ENCODE measurements at places on chromosomes 11 and 22. TPM values are rescaled to one million over a fixed set of nuclear protein-coding genes. Genes with fewer than 3 reads are reported as not detected.

The ESAM gene
- 2.3 TPM for total RNA-seq

The VPREB3 gene
- 15.0 TPM for total RNA-seq

The TREH gene
- total RNA-seq = not detected

The CCDC157 gene
- total RNA-seq = 1.8 TPM

The PIK3IP1 gene
- 21.0 TPM for total RNA-seq

The STK33 gene
- 11.4 TPM for total RNA-seq

GRCh38 chr11:126080161-126080941, 17.7 kb upstream of the CDON start:
- H3K27ac ChIP-seq = no peak overlapping the region
- H3K4me1 ChIP-seq = no peaks in the 10 kb centered on the region

- H3K4me3 ChIP-seq = no peak overlapping the region
- H3K27ac ChIP-seq = no peak overlapping the region
- no peaks in the 10 kb centered on the region for H3K36me3 ChIP-seq
- no peak for DNase-seq
These were observed 141.1 kb downstream of the RCN1 start for GRCh38 chr11:32231909-32232493.

- no peak overlapping the region for H3K27ac ChIP-seq
- peak overlapping the region; percentile 67 for H3K4me3 ChIP-seq
- no peak for DNase-seq
- peaks cover 6% of the 10 kb centered on the region for H3K4me1 ChIP-seq
- peaks cover 44% of the 10 kb centered on the region for H3K27me3 ChIP-seq
- H3K36me3 ChIP-seq = no peaks in the 10 kb centered on the region
These were observed 30.9 kb downstream of the C22orf31 start for GRCh38 chr22:29030618-29031226.

DNA sequence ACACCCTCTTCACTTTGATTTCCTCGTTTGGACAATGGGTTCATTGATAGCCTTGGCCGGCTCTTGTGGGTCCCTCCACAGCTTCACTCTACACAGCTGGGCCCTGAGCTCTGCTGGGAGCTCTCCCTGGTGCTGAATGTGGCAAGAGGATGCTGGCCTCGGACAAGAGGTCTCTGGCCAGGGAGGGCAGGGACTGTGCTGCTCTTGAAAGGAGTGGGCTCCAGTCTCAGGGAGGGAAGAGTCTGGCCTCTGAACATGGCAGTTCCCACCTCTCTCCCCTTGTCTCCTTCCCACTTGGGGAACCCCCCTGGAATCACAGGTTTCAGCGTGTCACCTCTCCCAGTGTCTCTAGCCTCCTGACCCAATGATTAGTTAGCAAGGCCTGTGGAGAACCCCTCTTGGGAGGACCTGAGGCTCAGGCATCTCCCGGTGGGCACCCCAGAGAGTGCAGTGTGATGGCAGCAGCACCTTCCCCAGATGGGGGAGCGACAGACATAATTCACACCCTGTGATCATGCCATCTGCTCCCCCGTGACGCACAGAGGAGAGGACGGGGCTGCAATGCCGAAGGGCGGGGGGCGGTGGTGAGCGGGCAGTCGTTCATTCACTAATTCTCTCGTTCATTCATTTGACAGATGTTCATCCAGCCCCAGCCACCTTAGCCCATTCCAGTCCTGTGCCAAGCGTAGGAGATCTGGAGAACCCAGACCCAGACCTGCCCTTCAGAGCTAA, 2.8 kb upstream of the CABP7 start:
- H3K27ac ChIP-seq = no peak overlapping the region
- H3K27me3 ChIP-seq = peaks cover 48% of the 10 kb centered on the region
- peaks cover 7% of the 10 kb centered on the region for H3K4me1 ChIP-seq
- H3K4me3 ChIP-seq = no peak overlapping the region
- no peaks in the 10 kb centered on the region for H3K36me3 ChIP-seq
